Endothelial cell of umbilical vein (primary cell): ENCODE measurements at places on chromosomes 2 and 18. TPM values are rescaled to one million over a fixed set of nuclear protein-coding genes. Genes with fewer than 3 reads are reported as not detected.
A peak's percentile ranks its signal among the peaks of the same experiment; 100 is the strongest.

Gene MTCL1
- polyA plus RNA-seq, result 11.9 and 14.0 TPM in 2 replicates

Gene IL36B
- polyA plus RNA-seq, result not detected in 2 replicates

- H3K4me1 ChIP-seq, result no peaks in the 10 kb centered on the region
- DNase-seq, result no peak
- no peaks in the 10 kb centered on the region for H3K27me3 ChIP-seq
- no peak overlapping the region for H3K4me3 ChIP-seq
Measured at GRCh38 chr2:67701011-67701410, 303.9 kb downstream of the ETAA1 start.

Gene TXNL4A
- 142 and 172 TPM in 2 replicates for polyA plus RNA-seq

Gene DLGAP1
- polyA plus RNA-seq, result 0.04 TPM in 1 of 2 replicates, not detected in the other

- no peak overlapping the region for H3K27ac ChIP-seq
- H3K4me3 ChIP-seq, result no peak overlapping the region
- no peaks in the 10 kb centered on the region for H3K27me3 ChIP-seq
- H3K36me3 ChIP-seq, result no peaks in the 10 kb centered on the region
- DNase-seq, result no peak
Measured at GRCh38 chr2:18647731-18648130, 58.4 kb upstream of the NT5C1B start.

Gene CROCC2
- polyA plus RNA-seq, result not detected in 2 replicates

Gene SERPINB3
- not detected in 2 replicates for polyA plus RNA-seq

- no peaks in the 10 kb centered on the region for H3K4me1 ChIP-seq
- no peak for DNase-seq
- no peaks in the 10 kb centered on the region for H3K27me3 ChIP-seq
- H3K36me3 ChIP-seq, result peaks cover 2% of the 10 kb centered on the region
- no peak overlapping the region for H3K4me3 ChIP-seq
Measured at GRCh38 chr2:189046320-189046719, 72.1 kb downstream of the COL3A1 start.

- no peaks in the 10 kb centered on the region for H3K36me3 ChIP-seq
- H3K27me3 ChIP-seq, result no peaks in the 10 kb centered on the region
- no peak overlapping the region for H3K27ac ChIP-seq
- no peaks in the 10 kb centered on the region for H3K4me1 ChIP-seq
- H3K4me3 ChIP-seq, result no peak overlapping the region
Measured at GRCh38 chr2:58914733-58915505, 673.8 kb upstream of the FANCL start.

DNA sequence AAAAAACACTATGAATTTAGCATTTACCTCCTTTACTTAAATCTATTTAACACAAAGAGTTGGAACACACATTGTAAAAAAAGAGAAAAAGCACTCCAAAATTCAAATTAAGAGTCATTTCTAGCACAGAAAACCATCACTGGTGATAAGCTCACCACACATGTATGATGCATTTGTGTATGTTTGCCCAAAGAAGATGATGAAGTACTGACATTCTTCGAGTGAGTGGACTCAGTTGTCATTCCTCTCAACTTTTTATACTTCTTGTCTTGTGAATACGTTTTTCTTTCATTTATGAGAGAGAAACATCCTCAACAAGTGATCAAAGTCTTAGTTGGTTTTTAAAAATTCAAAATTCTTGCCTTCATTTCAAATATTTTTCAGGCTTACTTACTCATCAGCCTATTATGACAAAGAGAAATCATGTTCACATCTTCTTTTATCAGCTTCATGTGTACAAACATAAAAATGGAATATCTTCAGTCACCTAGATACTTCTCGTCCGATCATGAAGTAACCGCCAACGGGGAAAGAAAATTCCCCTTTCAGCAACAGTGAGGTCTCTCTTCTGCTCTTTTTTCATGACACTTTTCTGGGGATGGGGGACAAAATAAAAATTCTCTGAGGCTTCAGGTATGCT lies 1.5 kb downstream of the DSEL start:
- no peak overlapping the region for H3K4me3 ChIP-seq
- no peaks in the 10 kb centered on the region for H3K27me3 ChIP-seq
- H3K36me3 ChIP-seq, result no peaks in the 10 kb centered on the region

DNA sequence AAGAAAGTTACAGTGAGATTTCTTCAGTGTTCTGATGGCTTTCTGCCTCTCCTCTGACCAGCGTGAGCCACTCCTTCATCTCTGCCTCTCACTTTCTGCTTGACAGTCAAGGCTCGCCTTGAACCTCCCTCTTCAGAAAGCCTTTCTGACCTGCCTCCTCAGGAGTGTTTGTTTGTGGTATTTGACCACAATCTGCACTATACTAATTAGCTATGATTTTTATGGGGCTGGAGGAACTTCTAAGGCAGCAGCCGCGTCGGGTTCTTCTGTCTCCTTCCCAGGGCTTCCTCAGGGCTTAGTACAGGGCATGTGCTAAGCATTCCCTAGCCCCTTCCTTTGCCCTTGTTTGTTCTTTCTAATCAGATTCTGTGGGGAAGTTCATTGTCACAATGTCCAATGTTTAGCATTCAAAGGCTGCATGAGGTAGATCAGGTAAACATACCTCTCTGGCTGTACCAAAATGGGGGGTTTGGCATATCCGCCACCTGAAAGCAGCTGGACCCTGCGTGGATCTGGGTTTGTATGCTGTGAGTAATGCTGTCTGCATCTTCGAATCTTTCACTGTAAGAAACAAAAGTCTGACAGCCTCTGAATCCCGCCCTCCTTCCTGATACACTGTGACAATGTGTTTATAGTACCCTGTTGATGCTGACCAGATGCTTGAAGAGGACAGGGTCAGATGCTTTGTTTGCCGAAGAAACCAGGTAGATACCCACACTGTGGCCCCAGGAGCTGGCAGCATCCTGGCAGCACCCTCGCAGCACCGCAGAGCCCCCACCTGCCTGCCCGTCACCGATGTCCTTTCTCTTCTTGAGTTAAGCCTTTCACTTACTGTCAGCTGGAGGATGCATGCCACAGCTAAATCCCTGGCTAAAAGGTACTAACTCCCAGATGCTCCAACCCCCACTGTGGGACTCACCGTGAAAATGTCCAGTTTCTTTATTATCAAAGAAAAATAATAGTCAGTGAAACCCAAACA lies 260.8 kb upstream of the HDAC4 start:
- no peaks in the 10 kb centered on the region for H3K27me3 ChIP-seq
- no peak overlapping the region for H3K27ac ChIP-seq
- DNase-seq, result no peak
- H3K36me3 ChIP-seq, result no peaks in the 10 kb centered on the region
- H3K4me1 ChIP-seq, result no peaks in the 10 kb centered on the region
- H3K4me3 ChIP-seq, result no peak overlapping the region

Gene FOXD4L1
- 0.04 and 0.06 TPM in 2 replicates for polyA plus RNA-seq

DNA sequence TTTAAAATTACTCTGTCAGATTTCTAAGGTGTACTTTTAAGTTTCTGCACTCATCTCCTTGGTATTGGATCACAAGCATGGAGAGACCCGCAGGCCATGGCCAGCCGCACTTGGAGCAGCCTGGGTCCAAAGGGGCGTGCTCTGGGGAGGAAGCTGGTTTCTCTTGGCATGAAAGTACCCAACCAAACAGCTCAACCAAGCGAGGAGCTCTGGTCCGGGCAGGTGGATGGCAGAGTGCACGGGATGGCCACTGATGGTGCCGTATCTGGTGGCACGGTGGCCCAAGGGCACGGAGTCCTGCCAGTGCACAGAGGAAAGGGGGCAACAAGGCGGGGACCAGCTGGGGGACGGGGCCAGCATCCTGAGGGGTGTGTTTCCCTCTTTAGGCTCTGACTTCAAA lies 32.2 kb upstream of the MCFD2 start:
- DNase-seq, result no peak
- peaks cover 3% of the 10 kb centered on the region for H3K4me1 ChIP-seq
- H3K27me3 ChIP-seq, result no peaks in the 10 kb centered on the region
- H3K4me3 ChIP-seq, result no peak overlapping the region
- no peak overlapping the region for H3K27ac ChIP-seq

Gene CMPK2
- 0.15 and 0.49 TPM in 2 replicates for polyA plus RNA-seq

Gene SLC9A4
- polyA plus RNA-seq, result not detected in 2 replicates

GRCh38 chr2:3377279-3377611 lies 373 bp downstream of the EIPR1 start:
- H3K4me1 ChIP-seq, result peaks cover 26% of the 10 kb centered on the region
- H3K27ac ChIP-seq, result peak overlapping the region; percentile 49
- H3K4me3 ChIP-seq, result peak overlapping the region; percentile 99
- H3K27me3 ChIP-seq, result no peaks in the 10 kb centered on the region
- DNase-seq, result no peak

DNA sequence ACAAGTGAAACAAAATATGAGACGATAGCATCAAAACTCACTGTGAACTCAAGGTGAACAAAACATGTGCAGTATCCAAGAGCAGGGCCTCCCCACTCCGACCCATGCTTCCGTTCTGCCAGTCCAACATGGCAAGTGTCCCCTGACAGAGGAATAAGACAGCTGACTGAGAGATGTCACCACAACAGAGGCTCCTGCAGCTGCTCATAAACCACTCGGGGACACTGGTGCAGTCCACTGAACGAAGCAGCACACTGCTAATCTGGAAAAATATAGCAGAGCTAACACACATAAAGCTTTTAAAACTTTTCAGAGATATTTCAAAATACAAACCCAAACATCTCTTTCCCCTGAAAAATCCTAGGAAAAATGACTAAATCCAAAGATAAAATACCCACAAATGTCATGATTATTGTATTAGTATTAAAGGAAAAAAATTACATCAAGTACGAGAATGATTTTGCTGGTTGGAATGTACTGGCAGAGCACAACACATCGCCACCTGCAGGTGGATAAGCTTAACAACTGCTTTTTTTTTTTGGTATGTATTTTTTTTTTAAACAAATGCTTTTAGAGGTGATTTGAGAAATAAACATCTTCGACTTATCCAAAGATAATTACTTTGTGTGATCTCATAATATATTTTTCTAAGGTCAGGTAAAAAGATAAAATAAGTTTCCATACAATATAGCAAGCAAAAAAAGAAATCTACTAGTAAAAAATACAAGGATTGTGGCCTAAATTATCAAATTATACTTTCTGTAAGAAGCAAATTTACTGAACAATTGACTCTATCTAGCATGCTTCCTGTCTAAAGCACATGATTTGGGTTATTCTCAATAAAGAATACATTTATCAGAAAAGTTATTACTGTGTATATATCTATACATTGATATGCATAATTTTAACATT lies 18.6 kb downstream of the THADA start:
- DNase-seq, result peak; percentile 61
- no peak overlapping the region for H3K4me3 ChIP-seq
- no peaks in the 10 kb centered on the region for H3K4me1 ChIP-seq

DNA sequence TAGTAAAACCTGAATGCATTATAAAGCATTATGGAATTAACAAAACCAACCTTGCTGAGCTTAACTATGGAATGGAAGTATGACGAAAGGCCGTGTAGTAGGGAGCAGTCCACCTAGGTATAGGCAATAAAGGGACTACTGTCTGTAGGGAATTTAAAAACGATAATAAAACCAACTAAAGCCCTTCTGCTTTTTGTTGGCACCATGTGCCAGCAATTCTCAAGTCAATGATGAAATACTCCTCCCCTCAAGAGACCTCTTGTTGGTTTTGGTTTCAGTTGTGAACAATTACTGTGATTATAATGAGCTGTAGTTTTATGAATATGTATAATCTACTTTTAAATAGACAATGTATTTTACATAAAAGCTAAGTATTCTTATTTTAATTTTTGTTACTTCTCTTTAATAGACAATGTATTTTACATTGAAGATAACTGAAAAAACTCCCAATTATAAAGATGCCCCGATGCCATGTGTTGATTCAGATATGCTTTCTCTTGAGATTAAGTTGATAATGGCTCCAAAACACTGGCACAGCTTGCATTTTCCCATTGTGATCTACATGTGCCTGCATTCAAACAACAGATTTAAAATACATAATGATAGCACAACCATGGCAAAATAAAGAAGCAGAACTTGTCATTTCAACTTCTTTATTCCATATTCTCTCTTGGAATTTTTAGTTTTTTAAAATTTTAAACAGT lies 55.5 kb upstream of the ZDBF2 start:
- no peak overlapping the region for H3K4me3 ChIP-seq
- no peak for DNase-seq
- no peaks in the 10 kb centered on the region for H3K4me1 ChIP-seq

GRCh38 chr18:50125456-50125855 lies 69.5 kb downstream of the MYO5B start:
- H3K4me1 ChIP-seq, result no peaks in the 10 kb centered on the region
- H3K36me3 ChIP-seq, result no peaks in the 10 kb centered on the region
- no peak overlapping the region for H3K27ac ChIP-seq
- no peak for DNase-seq
- no peaks in the 10 kb centered on the region for H3K27me3 ChIP-seq
- H3K4me3 ChIP-seq, result no peak overlapping the region

DNA sequence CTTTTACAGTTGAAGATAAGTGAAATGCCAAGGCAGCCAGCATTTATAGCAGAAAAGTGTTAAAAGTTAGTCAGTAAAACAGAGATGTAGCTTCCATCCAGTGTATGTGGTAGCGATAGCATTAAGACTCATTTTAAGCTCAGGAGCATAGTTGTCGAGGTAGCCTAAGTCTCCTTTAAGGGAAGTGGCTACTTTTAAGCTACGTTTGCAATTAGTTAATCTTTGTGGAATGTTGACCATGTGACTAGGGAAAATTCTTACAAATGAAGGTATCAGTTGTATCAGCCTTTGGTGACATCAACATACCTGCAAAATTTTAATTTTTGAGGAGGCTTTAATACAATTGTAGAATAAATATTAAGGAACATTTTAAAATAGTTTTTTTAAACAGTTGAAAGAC lies 61.9 kb downstream of the LHCGR start:
- H3K27ac ChIP-seq, result no peak overlapping the region
- no peak for DNase-seq
- no peaks in the 10 kb centered on the region for H3K4me1 ChIP-seq
- H3K4me3 ChIP-seq, result no peak overlapping the region
- no peaks in the 10 kb centered on the region for H3K27me3 ChIP-seq

DNA sequence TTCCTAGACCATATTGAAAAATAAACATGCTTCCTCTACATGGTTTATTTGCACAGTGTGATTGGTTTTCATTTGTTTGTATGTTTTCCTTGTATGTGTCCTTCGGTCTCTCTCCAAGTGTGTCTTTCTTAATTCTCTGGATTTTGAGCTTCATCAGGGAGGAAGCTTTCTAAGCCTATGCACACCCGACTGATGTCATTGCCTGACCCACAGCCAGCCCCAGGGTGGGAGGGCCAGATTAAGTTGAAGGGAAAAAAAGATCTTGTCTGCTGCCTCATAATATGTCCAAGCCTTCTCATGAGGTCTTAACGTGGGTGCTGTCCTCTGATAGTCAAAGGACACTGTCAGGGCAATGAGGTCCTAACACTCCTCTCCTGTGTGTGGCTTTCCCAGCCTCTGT lies 115.2 kb downstream of the MARCHF4 start:
- no peaks in the 10 kb centered on the region for H3K36me3 ChIP-seq
- H3K4me1 ChIP-seq, result no peaks in the 10 kb centered on the region
- no peak overlapping the region for H3K4me3 ChIP-seq
- H3K27me3 ChIP-seq, result no peaks in the 10 kb centered on the region
- no peak for DNase-seq
- H3K27ac ChIP-seq, result no peak overlapping the region

Gene RMDN2
- polyA plus RNA-seq, result 0.49 and 0.97 TPM in 2 replicates

Gene RAPGEF4
- 5.7 and 7.2 TPM in 2 replicates for polyA plus RNA-seq

- H3K27ac ChIP-seq, result no peak overlapping the region
- peaks cover 3% of the 10 kb centered on the region for H3K4me1 ChIP-seq
- DNase-seq, result no peak
- H3K36me3 ChIP-seq, result no peaks in the 10 kb centered on the region
- H3K4me3 ChIP-seq, result no peak overlapping the region
- no peaks in the 10 kb centered on the region for H3K27me3 ChIP-seq
Measured at GRCh38 chr2:26740890-26741302, 23.2 kb upstream of the SLC35F6 start.

Gene TLX2
- not detected in 2 replicates for polyA plus RNA-seq

Gene ZNF236
- 4.5 TPM in 2 replicates for polyA plus RNA-seq

- peaks cover 2% of the 10 kb centered on the region for H3K36me3 ChIP-seq
- H3K27me3 ChIP-seq, result no peaks in the 10 kb centered on the region
- peaks cover 36% of the 10 kb centered on the region for H3K4me1 ChIP-seq
- DNase-seq, result peak; percentile 33
- peak overlapping the region; percentile 87 for H3K27ac ChIP-seq
Measured at GRCh38 chr18:23257686-23258565, 122.6 kb downstream of the CABLES1 start.
